Stimulated activated CD4-positive, alpha-beta T cell treated with anti-CD3 and anti-CD28 coated beads, Interleukin-12 subunit alpha, Interleukin-12 subunit beta, amount 100 ng/mL, for 24 hours (primary cell): ENCODE measurements at places on chromosomes 2 and 18.

DNA sequence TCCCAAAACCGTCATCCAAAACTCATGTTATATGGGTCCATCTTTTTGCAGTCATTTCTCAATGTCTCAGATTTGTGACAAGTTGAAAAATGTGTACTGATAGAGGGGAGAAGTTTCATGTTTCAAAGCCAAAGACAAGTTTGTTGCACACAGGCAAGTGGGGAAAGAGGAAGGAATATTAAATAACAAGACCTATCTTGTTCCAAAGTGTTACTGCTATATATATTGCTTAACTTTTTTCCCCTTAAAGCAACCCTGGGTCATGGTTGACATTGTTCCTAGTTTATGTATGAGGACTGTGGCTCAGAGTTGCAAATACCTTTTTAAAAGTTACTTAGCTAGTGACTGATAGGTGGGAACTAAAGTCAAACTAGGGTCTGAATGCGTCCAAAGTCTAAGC lies 1.7 kb downstream of the ITGA4 start:
- no peak for DNase-seq

DNA sequence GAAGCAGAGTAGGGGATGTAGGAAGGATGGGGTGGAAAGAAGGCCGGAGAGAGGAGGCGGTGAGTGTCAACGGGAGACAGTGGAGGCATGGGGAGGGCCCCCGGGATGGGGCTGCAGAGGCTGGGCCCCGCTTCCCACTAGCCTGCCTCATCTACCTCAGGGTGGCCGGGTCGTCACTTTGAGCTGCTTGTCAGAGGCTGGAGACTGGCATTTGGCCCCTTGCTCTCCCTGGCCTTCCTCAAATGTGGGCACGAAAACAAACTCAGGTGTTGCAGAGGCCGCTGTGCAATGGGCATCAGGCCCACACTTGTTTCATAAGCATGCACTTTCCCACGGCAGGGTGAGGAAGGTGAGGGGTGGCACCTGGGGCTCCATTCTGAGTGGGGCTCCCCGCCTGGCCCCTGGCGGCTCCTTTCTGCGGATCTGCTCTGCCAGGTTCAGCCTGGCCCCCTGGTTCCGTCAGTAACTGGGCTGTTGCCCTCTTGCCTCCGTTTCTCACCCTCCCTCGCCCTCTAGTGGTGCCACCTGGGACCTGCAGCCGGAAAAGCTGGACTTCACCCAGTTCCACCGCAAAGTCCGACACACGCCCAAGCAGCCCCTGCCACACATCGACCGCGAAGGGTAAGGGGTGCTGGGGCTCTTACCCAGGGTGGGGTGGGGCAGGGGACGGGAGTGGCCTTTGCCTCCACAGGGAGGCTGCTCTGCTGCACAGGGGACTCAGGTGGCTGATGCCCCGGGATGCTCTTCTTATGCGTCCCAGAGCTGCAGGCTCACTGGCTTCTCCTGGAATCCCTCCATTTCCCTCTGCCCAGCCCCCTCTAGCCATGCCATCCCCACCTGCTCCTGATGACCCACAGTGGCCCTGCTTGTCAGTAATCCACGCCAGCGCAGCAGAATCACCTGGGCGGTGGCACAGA lies 125.4 kb downstream of the CTIF start:
- peak; percentile 57 for DNase-seq

DNA sequence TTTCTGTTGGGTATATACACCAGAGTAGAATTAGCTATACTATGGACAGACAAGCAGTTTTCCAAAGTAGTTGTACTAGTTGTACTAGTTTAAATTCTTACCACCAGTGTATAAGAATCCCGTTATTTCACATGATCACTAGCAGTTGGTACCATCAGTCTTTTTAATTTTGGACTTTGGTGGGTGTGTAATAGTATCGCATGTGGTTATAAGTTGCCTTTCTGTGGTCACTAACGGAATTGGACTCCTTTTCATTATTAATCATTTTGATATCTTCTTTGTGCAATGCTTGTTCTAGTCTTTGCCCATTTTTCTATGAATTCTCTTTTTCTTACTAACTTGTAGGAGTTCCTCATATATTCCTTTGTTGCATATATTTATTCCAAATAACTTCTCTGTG lies 89.8 kb downstream of the ASXL2 start:
- no peak for DNase-seq

DNA sequence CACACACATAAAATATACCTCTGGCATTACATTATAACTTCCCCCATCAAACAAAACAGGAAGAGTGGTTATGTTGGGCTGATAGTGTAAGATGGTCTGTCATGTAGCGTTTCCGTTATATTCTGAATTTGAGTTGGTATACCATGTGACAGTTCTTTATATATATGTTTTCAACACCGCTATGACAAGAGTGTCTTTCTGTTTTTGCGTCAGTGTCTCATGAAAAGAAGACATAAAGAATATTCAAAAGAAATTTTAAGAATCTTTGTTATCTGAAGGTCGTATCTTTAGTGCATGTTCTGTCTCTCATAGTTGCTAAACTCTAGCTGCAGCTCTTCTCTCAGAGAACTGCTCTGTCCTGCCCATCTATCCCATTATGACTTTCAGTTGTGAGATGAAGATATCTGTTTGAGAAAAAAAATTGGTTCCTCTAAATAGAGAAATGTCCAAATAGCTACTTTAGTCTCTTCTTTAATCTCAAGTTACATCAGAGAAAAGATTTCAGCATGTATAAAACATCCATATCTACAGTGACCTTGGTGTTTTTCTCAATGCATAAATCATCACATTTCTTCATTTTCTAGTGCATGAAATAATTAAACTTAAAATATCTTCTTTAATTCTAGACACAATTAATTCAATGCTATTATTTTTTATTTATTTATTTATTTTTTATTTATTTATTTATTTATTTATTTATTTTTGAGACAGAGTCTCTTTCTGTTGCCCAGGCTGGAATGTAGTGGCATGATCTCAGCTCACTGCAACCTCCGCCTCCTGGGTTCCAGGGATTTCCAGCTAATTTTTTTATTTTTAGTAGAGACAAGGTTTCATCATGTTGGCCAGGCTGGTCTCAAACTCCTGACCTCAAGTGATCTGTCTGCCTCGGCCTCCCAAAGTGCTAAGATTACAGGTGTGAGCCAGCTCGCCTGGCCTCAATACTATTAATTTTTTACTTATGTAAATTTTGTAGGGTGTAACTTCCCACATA lies 24.3 kb upstream of the PSME4 start:
- no peak for DNase-seq

DNA sequence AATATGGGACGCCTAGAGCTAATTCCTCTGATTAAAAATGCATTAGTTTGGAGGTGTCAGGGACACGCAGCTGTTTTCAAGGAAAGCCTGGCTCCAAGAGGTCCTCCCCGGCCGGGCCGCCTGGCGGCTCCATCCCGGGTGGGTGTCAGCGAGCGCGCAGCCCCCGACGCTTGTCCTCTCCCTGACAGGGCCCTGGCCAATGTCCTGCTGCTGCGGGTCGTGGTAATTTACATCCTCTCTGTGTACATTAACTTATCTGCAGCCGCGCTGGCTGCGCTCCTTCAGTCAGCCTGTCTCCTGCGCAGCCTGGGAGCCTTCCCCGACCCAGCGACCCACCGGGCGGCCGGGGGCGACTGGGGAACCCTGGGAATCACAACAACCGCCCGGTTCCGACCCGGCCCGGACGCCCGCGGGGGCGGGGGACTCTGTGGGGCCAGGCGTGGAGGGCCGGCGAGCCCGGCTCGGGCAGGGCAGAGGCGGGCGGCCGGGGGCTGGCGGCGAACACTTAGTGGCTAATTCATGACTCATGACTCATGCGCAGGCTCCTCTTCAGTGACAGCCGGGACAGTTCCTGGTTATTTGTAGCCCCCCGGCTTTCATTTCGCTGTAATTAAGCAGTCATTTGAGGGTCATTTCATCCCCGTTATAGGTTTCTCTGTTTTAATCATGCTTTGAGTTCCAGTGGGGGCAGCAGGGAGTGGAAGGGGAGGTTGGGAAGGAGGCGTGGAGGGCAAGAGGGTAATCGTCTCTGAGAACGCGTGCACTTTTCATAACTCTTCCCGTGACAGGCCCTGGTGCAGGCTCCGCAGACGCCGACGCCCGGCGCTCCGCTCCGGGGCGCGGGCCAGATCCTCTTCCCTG lies 141.9 kb upstream of the CTAGE1 start:
- DNase-seq, result no peak

- DNase-seq, result no peak
Measured at GRCh38 chr2:10473121-10473756, 25.1 kb upstream of the ODC1 start.

- DNase-seq, result no peak
Measured at GRCh38 chr18:1914489-1914888, 656.8 kb downstream of the METTL4 start.

GRCh38 chr2:38239452-38239851 lies 137.6 kb downstream of the ATL2 start:
- no peak for DNase-seq

DNA sequence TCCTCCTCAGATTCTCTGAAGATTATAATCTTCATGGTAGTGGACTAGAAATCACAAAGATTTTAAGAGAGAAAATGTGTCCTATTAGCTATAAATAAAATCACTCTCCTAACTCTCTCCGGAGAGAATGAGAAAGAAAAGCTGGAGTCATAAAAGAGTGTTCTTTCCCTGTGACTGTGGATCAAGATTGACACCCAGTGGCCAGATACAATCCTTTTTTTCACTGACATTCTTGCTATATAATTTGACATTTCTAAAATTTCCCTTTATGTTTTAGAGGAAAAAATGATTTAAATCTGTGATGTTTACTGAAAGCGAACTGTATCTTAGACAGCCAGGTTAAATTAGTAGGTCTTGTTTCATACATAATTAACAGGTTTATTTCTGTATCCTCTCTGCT lies 35.4 kb upstream of the LRP2 start:
- DNase-seq, result no peak

DNA sequence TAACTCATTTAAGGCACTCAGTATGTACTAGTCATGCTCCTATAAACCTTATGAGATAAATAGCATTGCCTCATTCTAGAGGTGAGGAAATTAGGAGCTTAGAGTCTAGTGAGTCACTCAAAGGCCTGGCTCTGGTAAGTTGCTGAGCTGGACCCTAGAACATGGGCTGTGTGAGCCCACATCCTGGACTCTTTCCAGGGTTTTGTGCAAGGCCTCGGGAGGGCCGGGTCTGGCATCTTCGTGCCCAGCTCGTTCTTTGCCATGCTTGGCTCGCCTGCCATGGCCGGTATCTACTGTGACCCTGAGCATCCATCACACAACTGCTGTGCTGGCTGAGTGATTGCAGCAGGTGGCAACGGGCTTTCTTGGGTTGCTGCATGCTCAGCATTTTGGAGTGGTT lies 168.0 kb downstream of the LPIN1 start:
- DNase-seq, result no peak

DNA sequence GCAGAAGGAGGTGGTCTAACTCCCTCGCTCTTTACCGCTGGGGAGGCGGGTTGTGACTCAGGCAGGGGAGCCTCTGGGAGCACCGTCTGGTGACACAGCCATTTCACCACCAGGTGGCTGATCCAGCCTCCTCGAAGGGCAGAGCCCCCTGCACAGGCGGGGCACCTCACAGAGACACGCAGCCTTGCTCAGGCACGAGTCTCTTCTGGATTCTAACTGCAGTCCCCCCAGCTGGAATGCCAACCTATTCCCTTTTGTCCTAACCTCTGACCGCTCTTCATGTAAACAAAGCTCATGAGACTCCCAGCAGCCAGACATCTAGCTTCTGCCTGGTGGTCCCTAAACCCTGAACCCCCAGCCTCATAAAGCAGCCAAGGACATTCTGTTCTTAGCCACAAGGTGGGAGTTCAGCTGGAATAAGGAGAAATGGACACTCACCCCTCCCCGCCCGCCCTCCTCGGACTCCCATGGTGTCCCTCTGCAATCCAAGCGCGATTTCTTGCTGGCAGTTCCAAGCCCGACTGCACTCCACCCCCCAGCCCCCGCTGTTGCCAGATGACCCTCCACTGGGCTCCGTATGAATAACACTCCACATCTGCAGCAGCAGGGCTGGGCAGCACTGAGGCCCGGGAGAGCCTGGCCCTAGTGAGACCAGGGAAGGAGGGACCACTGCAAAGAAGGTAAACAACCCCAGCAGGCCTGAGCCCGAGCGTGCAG lies 84.3 kb downstream of the TNS1 start:
- DNase-seq, result no peak

DNA sequence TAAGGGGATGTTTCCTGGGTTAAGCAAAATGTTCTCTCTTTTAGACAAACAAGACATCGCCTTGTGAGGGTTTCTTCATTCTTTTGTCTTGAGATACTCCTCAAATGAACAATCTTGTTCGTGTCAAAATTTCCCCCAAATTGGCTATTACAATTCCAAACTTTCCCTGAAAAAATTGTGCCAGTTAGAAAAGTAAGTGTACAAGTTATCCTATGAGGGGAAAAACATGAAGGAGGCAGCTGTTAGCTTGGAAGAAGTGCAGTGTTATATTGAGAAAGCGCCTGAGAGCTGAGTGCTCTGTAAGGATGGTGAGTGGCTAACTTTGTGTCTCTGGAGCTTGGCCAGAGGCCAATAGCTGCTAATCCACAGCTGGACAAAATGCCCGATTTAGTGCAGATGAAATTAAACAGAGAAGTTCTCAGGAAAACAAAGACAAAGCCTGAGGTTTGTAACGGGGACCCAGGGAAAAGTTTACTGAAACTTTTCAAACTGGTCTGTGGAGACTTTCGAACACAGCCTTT lies 14.1 kb upstream of the PLEKHH2 start:
- DNase-seq, result no peak

DNA sequence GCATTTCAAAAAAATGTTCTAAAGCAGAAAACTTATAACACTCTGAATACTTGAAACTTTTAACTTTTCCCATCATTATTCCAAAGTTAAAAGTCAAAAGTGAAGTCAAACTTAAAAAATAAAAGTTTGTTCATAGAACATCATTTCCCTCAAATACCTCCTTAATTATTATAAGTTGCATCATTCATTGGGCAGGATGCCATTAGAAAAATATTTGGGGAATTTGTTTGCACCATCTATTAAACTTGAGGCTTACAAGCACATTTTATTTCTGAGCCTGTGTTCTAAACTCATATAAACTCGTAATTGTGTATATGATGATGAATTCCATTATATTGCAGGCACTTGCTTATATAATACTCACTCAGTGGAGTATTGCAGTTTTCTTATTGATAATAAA lies 588.0 kb upstream of the NRXN1 start:
- DNase-seq, result no peak
